ENCODE measurements at places on chromosomes 3 and 15.

DNA sequence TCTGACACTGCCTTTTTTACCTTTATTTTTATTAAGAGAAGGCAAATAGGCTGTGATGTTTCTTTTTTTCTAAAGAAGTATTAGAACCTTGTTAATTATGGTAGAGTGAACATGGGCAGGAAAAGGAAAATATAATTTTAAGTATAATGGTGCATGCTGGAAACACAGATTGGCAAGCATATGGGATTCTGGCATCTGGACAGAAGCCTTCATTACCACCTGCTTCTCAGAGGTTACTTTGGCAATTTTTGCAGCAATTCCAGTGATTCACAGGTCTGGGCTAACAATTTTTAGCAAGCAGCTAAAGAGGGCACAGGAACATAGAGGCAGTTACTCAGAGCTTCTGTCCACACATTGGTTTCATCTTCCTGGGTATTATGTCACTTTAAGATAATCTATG is 258.3 kb downstream of the DIPK2A start:
- no peak for DNase-seq

- DNase-seq, result peak; percentile 85
These were observed 1.0 kb downstream of the CPNE9 start for GRCh38 chr3:9704347-9705322.

DNA sequence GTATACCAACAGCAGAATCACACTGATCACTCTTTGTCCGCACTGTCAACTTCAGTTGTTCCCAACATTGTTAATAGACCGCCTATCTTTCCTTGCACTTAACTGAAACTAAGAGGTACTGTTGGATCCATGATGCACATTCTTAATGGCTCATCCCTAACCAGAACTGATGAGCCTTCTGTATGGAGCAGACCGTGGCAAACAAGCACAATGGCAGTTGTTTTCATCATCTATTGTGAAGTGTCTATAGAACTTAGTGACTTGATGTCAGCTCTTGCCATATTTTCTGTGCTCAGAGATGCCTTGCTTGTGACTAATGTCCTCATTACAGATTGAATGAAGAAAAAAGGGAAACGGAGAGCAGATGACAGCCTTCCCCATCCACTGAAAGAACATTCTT is 347.4 kb downstream of the NLGN1 start:
- DNase-seq, result no peak

- DNase-seq, result no peak
These were observed 21.4 kb upstream of the ZBED2 start for GRCh38 chr3:111616417-111617105.

DNA sequence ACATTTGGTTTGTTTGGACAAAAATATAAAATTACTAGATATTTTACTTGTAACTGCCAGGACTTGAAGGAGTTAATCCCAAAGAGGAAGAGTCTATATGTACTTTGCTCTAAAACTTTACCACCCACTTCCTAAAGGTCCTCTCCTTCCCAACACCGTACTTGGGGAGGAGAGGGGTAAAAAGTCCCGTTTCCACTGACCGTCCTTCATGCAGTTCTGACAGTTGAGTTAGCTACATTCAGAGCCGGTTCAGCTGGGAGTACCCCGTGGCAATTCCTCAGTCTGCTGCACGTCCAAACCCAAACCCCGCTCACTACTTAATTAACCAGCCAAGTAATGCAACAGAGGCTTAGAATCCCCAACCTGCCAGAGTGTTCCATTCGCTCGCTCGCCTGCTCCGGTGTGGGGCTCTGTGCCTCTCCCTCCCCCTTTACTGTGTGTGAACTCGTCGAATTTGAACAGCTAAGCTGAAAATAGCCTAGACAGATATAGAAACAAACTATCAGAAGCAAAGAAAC is 519.7 kb downstream of the FOXP1 start:
- peak; percentile 28 for DNase-seq

DNA sequence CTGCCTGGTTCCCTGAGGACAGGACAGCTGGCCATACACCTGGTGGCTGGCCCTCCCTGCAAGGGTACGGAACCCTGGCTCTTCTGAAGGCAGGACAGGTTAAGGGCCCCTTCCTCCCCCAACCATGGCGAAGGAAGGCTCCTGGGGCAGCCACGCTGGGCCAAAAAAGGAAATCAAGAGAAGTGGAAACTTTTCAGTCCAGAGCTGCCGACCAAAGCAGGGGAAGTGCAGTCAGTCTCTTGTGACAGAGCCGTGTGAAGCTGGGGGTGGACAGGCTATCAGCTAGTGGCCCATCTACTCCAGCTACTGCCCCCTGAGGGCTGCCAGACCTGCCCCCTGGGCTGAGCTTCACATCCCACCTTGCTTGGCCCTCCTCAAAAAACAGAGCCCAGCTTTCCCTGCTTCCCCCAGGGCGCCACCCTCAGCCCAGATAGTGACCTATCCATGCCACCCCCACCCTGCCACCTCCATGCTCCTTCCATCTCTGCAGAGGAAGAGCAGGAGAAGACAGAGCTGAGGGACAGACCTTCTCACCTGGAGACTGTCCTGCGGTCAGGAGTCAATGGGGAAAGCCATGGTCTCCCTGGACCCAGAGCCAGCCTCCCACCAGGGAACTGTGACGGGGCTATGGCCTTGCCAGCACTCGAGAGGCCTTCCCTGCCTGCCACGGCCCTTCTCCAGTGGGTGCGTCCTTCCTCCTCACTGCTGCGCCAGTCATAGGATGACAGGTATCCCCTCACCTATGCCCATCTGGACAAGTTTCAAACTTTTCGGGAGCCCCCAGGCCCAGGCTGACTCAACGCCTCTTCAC is 4.6 kb downstream of the SEMA7A start:
- no peak for DNase-seq

DNA sequence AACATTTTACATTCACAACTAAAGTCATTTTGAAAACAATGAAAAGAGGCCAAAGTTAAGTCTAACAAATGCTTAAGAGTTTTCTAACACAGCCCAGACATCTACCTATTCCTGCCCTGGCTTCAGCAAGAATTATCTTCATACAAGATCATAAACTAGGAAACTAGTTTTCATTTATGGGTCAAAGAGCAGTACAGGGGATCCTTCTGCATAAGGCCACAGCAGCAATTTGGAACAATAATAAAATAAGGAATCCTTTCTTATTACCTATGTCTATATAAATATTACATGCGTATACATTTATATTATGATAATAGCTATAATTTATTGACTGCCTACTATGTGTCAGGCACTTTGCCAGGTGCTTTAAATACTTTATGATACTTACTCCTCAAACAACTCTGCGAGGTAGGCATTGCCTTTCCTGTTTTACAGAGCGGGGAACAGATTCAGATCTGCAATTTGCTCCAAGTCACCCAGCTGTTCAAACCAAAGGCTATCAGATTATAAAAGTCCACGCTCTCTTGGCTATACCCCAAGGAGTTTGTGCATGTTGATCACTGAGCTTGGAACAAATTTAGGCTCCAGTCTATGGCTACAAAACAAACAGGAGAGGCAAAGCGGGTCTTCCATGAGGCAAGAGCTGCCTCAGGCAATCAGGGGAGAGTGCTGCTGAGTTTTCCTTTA is 196.4 kb downstream of the RORA start:
- DNase-seq, result no peak

- no peak for DNase-seq
These were observed 43.4 kb downstream of the NIPA2 start for GRCh38 chr15:22881739-22882440.

GRCh38 chr15:36178303-36178633 is 401.2 kb upstream of the CDIN1 start:
- no peak for DNase-seq

GRCh38 chr3:13687517-13687943 is 138.6 kb downstream of the FBLN2 start:
- no peak for DNase-seq

GRCh38 chr15:96058103-96058851 is 272.2 kb upstream of the NR2F2 start:
- no peak for DNase-seq

DNA sequence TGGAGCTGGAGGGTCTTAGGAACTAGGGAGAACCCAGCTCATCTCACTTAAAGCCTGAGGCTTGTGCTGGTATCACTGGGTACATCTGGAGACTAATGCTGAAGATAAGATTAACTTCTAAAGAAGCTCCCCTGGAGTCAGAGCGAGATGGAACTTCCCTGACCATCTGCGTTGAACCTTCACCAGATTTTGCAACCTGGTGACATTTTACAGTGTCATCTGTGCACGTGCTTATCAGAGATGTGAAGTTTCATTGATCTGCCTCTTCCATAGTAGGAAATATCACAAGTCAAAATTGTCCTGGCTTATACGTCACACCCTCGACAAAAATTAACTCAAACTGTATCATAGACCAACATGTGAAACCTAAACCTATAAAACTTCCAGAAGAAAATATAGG is 395.5 kb downstream of the SHQ1 start:
- no peak for DNase-seq

GRCh38 chr3:115040673-115041286 is 106.3 kb downstream of the ZBTB20 start:
- peak; percentile 28 for DNase-seq

DNA sequence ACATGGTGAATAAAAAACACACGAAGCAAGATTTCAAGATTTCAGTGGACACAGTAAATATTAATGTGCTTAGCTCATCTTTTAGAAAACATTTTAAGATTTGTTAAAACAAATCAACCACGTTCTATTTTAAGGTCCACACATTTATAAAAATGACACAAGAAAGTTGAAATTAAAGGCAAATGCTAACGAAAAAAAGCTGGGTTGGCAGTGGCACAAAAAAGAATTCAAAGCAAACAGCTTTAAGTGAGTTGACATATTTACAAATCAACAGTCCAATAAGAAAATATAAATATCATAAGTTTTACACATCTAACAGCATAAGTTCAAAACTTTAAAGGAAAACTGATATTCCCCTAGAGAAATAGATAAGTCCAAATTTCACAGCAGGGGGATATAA is 430.4 kb upstream of the CCDC54 start:
- DNase-seq, result no peak

- DNase-seq, result no peak
These were observed 1247.2 kb downstream of the ROBO2 start for GRCh38 chr3:78287085-78287484.
